ENCODE measurements at places on chromosomes 2 and 18.

- DNase-seq, result no peak
Observed at GRCh38 chr2:172204309-172204708, 101.6 kb upstream of the DLX2 start.

DNA sequence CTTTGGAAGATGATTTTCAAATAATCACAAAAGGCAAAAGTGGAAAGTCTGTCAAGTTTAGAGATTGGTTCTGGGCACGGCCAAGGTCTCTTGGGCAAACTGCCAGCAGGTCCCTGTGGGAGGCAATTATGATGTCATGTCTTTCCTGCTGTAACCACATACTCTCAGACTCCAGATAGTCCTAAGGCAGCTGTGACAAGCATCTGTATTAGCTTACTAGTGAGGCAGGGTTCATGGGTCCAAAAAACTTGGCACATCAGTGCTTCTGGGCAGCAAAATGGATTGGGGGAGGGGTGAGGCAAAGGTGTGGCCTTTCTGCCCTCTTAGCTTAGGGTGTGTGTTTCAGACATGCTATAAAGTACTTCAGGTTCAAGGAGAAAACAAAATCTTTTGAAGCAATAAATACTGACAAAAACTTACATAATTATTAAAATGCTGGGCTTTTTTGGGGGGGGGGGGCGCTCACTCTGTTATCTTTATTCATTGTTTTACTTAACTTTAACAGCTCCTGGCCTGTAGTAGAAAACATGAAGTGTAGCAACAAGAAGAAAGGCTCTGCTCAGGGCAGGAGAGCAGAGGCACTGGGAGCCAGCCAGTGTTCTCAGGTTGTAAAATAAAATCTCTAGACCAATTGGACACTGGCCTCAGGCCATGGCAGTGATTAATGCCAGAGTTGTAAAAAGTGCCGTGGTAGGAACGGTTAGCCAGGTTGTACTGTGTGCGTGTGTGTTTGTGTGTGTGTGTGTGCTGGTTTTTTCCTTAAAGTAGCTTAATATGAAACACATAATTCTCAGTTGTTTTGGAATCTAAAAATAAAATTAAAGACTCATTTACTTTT lies 14.3 kb upstream of the TANC1 start:
- no peak for DNase-seq

DNA sequence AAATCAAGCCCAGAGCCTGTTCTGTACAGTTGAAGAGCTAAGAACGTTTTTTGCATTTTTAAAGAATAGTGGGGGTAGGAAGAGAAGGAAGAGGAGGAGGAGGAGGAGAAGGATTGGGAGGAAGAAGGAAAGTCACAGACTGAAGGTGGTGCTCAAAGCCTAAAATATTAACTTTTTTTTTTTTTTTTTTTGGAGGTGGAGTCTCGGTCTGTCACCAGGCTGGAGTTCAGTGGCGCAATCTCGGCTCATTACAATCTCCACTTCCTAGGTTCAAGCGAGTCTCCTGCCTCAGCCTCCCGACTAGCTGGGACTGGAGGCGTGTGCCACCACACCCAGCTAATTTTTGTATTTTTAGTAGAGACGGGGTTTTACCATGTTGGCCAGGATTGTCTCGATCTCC lies 18.3 kb upstream of the KLHL29 start:
- no peak for DNase-seq

DNA sequence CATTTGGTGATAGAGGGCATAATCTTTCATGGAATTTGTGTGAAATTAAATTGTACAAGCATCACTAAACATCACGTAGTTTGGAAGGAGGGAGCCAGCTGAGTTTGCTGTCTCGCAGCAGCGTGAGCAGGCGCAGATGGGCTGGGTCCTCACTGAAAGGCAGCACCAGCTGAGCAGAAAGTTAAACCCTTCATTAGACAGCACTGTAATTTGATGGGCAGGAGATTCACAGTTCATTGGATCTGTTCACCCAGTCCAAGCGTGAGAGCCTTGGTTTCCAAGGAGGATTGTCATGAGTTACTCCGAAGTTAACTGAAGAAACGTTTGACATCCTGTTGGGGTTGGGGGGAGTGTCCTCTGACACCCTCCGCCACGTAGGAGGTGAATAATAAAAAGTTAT lies 89.8 kb upstream of the NFATC1 start:
- DNase-seq, result no peak

DNA sequence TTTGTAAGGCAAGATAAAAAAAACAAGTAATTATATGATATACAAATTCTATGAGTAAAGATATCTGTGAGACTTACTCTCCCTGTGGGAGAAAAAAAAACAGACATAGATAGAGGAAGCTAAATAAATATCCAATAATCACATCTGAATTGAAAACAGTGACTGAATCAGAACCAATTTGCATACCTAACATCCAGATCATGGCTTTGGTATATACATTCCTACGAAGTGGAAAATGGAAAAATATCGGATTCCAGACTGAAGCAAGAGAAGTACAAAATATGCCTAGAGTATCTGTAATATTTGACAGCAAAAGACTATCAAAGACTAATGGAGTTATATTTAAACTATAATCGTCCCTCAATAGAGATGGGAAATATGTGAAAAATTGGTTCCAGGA lies 1108.1 kb upstream of the CHAC2 start:
- DNase-seq, result no peak

GRCh38 chr2:42371611-42372473 lies 10.8 kb upstream of the COX7A2L start:
- no peak for DNase-seq

DNA sequence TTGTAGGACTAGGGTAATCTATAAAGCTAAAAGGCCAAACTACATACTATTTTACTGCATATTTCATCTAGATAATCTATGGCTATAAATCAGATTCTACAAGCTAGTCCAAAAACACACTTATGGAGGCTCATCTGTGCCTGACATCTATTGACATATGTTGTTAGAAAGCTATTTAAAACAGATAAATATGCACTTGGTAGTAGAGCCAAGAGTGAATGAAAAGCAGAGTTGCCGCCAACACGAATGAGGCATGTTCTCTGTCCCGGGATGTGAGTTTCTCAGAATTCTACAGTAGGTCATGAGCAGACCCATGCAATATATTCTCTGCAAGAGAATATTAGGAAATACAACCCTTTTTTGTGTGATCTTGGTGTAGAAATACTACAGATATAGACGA lies 66.7 kb upstream of the LPIN2 start:
- no peak for DNase-seq

- DNase-seq, result no peak
Observed at GRCh38 chr18:23897291-23897690, 117.3 kb upstream of the TTC39C start.

- DNase-seq, result peak; percentile 57
Observed at GRCh38 chr2:224646242-224646846, 61.2 kb upstream of the CUL3 start.

GRCh38 chr2:5352286-5352685 lies 339.9 kb upstream of the SOX11 start:
- DNase-seq, result no peak

DNA sequence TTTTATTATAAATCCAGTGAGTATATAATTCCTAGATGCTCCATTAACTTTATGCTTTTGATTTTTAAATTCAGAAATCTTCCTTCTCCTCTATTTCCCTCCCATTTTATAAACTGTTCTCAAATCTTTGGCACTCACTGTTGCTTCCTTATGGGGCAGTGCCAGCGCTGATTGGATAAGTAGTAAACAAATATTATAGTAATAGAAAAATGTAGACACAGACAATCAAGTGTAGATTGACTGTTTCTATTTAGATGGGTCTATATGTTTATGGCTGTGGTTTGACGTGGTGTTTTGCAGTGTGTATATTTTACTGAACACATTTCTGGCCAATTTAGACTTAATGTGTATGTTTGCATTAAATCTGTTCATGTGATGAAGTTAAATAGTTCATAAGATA lies 36.6 kb downstream of the LYPD6B start:
- DNase-seq, result no peak
